ENCODE measurements at places on chromosomes 11 and 22. TPM values are rescaled to one million over a fixed set of nuclear protein-coding genes. Genes with fewer than 3 reads are reported as not detected.

The BMAL1 gene
- total RNA-seq = 18.8 TPM

The OR8K3 gene
- not detected for total RNA-seq

DNA sequence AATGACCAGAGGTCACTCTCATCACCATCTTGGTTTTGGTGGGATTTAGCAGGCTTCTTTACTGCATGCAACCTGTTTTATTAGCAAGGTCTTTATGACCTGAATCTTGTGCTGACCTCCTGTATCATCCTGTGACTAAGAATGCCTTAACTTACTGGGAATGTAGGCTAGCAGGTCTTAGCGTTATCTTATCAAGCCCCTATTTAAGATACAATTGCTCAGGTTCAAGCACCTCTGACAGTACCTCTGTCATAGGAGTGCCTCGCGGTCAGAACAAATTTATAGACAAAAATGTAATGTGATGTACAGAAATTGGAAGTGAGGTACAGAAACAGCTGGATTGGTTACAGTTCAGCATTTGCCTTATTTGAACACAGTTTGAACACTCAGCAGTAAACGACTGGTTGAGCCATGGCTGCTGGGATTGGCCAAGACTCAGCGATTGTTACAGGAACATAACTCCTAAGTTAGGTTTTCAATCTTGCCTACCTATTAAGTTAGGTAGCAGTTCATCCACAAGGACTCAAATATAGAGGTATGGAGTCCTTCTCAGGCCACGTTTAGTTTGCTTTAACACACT lies 16.1 kb upstream of the TMEM123 start:
- no peaks in the 10 kb centered on the region for H3K36me3 ChIP-seq
- peaks cover 24% of the 10 kb centered on the region for H3K4me1 ChIP-seq
- no peaks in the 10 kb centered on the region for H3K27me3 ChIP-seq
- no peak overlapping the region for H3K4me3 ChIP-seq

GRCh38 chr11:95404370-95404769 lies 173.4 kb upstream of the SESN3 start:
- H3K4me1 ChIP-seq = no peaks in the 10 kb centered on the region
- H3K27me3 ChIP-seq = no peaks in the 10 kb centered on the region
- H3K4me3 ChIP-seq = no peak overlapping the region

- no peak overlapping the region for H3K4me3 ChIP-seq
- peaks cover 29% of the 10 kb centered on the region for H3K4me1 ChIP-seq
- peak overlapping the region; percentile 79 for H3K27ac ChIP-seq
- H3K36me3 ChIP-seq = peaks cover 35% of the 10 kb centered on the region
Observed at GRCh38 chr22:23278883-23279675, 98.8 kb downstream of the BCR start.

- no peak overlapping the region for H3K27ac ChIP-seq
- H3K36me3 ChIP-seq = no peaks in the 10 kb centered on the region
- no peak overlapping the region for H3K4me3 ChIP-seq
- no peaks in the 10 kb centered on the region for H3K27me3 ChIP-seq
Observed at GRCh38 chr11:11430431-11430830, 77.4 kb upstream of the CSNK2A3 start.

The OAF gene
- total RNA-seq = 19.8 TPM

The SAA2 gene
- total RNA-seq = 4.2 TPM

DNA sequence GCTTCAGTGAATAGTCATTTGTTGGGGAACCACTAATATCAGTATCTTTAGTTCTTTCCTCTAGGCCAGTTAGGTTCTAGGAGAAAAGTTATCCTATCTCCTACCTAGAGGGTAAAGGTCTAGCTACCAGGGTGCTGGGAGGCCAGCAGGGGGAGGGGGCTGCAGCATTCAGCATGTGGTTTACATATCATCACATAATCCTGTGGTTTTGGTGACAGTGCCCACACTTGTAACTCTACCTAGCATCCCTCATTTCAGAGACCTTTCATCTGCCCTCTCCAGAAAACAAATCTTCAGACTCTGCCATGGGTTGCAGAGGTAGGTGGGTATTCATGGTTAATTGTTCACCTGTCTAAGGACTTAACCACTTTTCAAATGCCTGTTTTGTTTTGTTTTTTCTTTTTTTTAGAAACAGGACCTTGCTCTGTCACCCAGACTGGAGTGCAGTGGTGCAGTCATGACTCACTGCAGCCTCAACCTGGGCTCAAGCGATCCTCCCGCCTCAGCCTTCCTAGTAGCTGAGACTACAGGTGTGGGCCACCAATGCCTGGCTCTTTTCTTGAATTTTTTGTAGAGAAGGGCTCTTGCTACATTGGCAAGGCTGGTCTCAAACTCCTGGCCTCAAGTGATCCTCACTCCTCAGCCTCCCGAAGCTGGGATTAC lies 146.8 kb downstream of the ENTHD1 start:
- no peak overlapping the region for H3K4me3 ChIP-seq
- H3K27me3 ChIP-seq = peaks cover 3% of the 10 kb centered on the region

DNA sequence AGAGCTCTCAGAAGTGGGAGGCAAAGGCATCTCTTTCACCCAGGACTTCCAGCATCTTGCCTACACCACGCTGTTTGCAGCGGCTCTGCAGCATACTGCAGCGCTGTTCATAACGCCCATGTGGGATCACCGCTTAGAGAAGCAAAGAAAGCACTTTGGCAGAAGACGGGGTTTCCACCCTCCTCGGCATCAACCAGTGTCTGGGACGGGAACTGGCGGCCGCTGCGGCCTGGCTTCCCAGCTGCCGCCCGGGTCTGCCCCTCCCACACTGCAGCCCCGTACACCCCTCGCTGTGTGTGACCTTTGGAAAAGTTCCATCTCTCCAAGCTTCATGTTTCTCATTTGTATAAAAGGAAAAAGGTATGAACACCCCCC lies 545 bp upstream of the TIRAP start:
- DNase-seq = peak; percentile 71
- peaks cover 23% of the 10 kb centered on the region for H3K4me1 ChIP-seq
- H3K27ac ChIP-seq = peak overlapping the region; percentile 90
- H3K36me3 ChIP-seq = peaks cover 2% of the 10 kb centered on the region

- H3K4me3 ChIP-seq = no peak overlapping the region
- H3K27me3 ChIP-seq = no peaks in the 10 kb centered on the region
- H3K36me3 ChIP-seq = peaks cover 9% of the 10 kb centered on the region
- no peak for DNase-seq
- H3K4me1 ChIP-seq = peaks cover 6% of the 10 kb centered on the region
Observed at GRCh38 chr11:121522043-121522941, 69.5 kb upstream of the SORL1-AS1 start.

DNA sequence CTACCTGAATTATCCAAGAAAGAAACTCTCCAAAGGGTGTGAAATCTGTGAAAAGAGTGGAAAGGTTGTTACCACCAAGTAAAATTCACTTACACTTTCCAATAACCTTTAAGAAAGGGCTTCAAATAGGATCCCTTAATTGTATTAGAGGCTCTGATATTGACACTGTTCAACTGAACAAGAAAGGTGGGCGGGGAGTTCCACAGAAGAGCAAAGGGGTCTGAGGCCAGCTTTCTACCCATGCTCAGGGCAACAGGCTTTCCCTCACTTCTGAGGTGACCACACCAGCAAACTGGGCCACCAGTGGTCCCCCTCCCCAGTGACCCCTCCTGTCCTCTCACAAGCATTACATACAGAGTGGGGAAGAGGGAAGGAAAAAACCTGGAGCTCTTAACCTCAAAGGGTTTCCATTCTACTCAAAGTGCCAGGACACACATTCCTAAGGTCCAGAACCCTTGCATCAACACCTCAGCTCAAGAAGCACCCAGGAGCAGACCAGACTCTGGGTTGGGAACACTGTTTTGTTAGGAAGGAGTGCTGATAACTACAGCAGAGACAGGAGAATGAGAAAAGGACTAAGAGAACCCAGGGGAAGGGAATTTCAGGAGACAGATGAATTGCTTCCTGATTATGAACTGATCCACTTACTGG lies 71.6 kb upstream of the AKIP1 start:
- H3K36me3 ChIP-seq = no peaks in the 10 kb centered on the region
- no peaks in the 10 kb centered on the region for H3K27me3 ChIP-seq
- peaks cover 34% of the 10 kb centered on the region for H3K4me1 ChIP-seq
- DNase-seq = no peak
- peak overlapping the region; percentile 45 for H3K27ac ChIP-seq
- H3K4me3 ChIP-seq = no peak overlapping the region

GRCh38 chr11:87030458-87031054 lies 7.2 kb upstream of the TMEM135 start:
- no peak for DNase-seq
- H3K36me3 ChIP-seq = no peaks in the 10 kb centered on the region
- no peak overlapping the region for H3K27ac ChIP-seq

The PATE3 gene
- not detected for total RNA-seq

DNA sequence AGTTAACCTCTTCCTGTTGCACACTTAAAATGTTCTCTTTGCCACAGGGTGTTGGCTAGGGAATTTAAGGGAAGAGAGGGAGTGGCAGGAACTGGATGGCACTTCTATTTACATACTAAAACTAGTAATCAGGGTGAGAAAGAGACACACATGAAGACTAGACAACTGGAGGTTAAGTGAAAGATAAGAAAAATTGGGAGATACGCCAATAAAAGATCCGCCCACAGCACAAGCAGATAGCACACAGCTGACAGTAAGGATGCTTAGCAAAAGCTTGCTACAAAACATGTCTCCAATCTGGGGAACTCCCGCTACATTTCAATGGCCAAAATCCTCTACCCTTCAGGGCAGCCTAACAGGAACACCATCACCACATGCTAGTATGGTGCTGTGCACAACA lies 12.8 kb downstream of the CPSF7 start:
- no peaks in the 10 kb centered on the region for H3K27me3 ChIP-seq
- no peak for DNase-seq
- H3K4me3 ChIP-seq = no peak overlapping the region
- H3K27ac ChIP-seq = no peak overlapping the region
- H3K36me3 ChIP-seq = peaks cover 100% of the 10 kb centered on the region

DNA sequence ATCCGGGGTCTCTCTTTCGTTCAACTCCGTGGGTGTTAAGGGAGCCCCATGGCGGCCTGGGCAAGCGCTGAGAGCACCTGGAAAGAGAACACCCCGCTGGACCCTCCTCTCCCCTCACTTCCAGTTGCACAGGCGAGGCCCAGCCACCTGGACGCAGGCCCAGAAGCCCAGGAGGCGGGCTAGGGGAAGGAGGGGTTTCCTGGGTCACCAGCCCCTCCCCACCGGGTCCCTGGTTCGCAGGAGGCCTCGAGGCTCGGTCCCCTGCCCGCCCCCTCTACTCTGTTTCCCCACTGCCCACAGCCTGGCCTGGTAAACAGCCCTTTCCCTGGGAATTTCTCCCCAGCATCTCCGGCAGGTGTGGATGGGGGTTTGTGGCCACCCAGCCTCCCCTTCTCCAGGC lies 8.5 kb upstream of the NFAM1 start:
- no peaks in the 10 kb centered on the region for H3K36me3 ChIP-seq
- H3K27me3 ChIP-seq = peaks cover under 1% of the 10 kb centered on the region
- peaks cover 43% of the 10 kb centered on the region for H3K4me1 ChIP-seq

DNA sequence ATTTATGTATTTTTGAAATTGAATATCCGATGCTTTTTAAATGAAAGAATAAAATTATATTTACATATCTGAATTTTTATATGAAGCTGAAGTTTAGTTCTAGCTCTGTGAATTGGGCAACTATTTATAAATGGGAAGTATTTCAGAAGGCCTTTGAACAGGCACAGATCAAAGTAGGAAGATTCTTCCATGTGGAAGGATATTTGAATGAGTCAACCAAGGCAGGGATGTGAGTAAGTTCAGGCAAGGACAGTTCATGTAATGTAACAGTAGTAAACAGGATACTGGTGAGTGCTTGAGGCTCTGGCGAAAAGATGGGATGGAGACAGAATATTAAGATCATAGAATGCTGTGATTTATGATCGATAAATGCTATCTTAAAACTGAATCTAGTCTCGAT lies 417.8 kb upstream of the CCDC179 start:
- H3K27me3 ChIP-seq = no peaks in the 10 kb centered on the region
- no peaks in the 10 kb centered on the region for H3K4me1 ChIP-seq
- DNase-seq = no peak
- no peak overlapping the region for H3K4me3 ChIP-seq

DNA sequence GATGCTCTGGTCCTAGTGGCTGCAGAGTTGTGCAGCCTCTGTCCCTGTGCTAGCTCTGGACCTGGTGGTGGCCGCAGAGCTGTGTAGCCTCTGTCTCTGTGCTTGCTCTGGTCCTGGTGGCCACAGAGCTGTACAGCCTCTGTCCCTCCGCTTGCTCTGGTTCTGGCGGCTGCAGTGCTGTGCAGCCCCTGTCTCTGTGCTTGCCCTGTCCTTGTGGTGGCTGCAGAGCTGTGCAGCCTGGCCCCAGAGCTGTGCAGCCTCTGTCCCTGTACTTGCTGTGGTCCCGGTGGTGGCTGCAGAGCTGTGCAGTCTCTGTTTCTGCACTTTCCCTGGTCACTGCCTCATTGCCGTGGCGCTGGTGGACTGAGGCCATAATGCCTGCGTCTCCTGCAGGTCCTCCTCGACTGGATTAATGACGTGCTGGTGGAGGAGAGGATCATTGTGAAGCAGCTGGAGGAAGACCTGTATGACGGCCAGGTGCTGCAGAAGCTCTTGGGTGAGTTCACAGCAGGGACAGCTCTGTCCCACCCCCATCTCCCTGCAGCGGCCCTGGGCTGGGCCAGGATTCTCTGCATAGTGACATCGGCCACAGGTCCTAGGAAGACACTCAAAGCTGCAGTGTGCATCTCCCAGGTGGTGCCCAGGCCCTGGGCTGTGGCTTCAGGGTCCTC lies 61.9 kb upstream of the PARVG start:
- H3K27me3 ChIP-seq = no peaks in the 10 kb centered on the region
- peak; percentile 56 for DNase-seq
- no peak overlapping the region for H3K4me3 ChIP-seq
- peaks cover 8% of the 10 kb centered on the region for H3K36me3 ChIP-seq
- no peak overlapping the region for H3K27ac ChIP-seq
- no peaks in the 10 kb centered on the region for H3K4me1 ChIP-seq

DNA sequence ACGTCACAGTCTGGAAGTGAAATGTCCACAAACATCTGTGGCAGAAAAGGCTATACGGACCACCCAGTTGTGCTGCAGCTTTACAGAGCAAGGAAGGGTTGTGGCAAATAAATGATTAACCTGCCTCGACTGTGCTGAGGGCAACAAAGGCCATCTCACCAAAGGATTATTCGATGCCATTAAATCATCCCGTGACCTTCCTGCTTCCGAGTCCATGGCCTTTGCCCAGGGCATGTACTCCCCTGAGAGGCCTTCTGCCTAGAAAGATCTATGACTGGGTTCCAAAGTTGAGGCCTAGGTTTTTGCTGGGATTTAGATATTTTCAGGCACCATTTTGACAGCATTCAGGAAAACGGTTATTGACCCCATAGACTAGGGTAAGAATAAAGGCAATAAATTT lies 9.2 kb downstream of the CDPF1 start:
- no peaks in the 10 kb centered on the region for H3K4me1 ChIP-seq
- H3K27me3 ChIP-seq = no peaks in the 10 kb centered on the region
- no peak for DNase-seq

- peak; percentile 68 for DNase-seq
- peaks cover 3% of the 10 kb centered on the region for H3K4me1 ChIP-seq
- peak within 1 kb of the TSS; percentile 68 for H3K27ac ChIP-seq
- H3K27me3 ChIP-seq = peaks cover 56% of the 10 kb centered on the region
- peak within 1 kb of the TSS; percentile 51 for H3K4me3 ChIP-seq
- no peaks in the 10 kb centered on the region for H3K36me3 ChIP-seq
Observed at GRCh38 chr11:13962562-13963168, at the start of gene SPON1. SPON1 (plus strand) TSS chr11:13962723; CDS start chr11:13962905, 182 bp downstream.

The OR2AG2 gene
- total RNA-seq = 0.14 TPM
